ENCODE measurements at places on chromosomes 5 and 9.

DNA sequence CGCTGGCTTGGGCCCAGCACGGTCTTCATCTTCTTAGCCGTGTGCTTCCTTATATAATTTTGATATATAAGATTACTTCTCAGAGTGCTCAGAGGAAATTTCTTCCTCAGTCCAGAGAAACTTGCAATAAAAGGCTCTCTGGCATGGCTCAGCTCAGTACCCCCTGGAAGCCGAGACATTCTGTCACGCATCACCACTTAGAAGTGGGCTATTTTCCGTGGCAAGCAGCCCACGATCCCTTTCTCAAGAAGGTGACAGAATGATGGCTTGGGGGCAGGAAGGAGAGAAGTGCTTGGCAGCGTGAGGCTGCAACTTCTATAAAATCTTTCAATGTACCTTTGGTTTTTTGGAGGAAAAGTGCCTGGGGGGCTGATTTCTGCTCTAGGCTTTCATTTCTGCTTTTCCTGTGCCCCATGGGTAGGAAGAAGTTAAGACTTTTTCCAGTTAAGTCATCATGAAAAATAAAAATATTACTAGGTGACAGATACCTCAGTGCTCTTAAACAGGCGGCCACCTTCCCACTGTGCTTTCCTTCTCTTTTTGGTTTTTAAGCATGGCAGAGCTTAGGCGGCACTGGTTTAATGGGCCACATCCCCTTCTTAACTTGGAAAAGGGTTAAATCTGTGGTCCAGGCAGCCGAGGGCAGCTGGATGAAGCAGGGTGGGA, 104.6 kb downstream of the MVB12B start:
- no peak for DNase-seq

- no peak for DNase-seq
Observed at GRCh38 chr9:79201636-79202035, 370.1 kb upstream of the TLE4 start.

- DNase-seq: no peak
Observed at GRCh38 chr9:108640230-108640629, 215.6 kb downstream of the ACTL7B start.

- DNase-seq: no peak
Observed at GRCh38 chr9:104838958-104839357, 75.0 kb downstream of the NIPSNAP3B start.

DNA sequence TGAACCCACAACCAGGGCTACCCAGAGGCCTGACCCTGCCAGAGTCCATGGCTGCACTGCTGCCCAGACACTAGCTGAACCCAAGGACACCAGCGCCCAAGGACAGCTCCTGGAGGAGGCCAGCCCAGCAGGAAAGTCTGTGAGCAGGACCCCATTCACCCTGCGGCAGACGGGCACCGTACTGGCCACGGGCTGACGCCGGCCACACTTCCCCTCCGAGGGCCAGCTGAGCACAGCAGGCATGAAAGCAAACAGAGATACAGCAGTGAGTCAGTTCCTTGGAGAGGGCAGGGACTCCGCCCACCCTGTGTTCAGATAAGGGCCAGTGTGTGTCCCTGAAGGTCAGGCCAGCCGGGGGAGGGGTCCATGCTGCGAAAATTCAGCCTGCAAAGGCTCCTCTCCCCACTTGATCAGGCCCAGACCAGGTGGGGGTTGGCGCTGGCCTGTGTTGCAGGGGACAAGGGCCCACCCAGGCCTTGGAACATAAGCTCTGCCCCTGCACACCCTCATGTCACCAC, 3.2 kb downstream of the RNF208 start:
- DNase-seq: no peak

- no peak for DNase-seq
Observed at GRCh38 chr5:861442-862366, 10.9 kb upstream of the ZDHHC11 start.

DNA sequence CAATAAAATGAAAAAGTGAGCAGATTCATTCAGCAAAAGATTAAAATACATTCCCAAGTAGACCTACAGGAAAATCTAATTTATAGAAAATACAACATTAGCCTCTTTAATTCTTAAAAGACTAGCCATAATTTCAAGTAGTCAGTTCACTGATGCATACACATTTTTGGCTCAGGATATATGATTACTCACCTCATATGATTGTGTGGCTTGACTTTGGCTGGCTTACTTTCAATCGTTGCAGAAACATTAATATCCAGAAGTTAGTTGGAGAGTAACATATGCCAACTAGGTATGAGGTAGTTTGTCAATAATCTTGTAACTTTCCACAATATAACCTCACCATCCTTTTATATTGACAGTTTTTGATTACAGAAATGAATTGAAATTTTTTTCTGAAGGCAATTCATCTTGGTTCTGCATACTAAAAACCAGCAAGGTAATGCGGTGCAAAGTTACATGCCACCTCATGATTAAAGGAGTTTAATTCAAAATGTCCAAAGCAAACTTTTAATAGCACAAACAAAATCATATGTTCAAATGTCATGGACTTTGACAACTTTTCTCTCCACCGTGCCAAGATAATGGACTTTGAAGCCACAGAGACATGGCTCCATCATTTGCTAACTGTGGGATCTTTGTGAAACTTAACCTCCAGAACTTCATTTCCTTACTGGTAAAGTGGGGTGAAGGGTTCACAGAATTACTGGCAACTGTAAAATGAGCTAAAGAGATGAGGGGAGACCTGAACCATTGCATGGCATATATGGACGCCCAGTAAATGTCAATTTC, 76.6 kb upstream of the PAM start:
- DNase-seq: peak; percentile 17

GRCh38 chr9:83032065-83032625, 30.8 kb downstream of the RASEF start:
- DNase-seq: no peak

GRCh38 chr5:51889703-51890102, 506.5 kb downstream of the ISL1 start:
- no peak for DNase-seq

- no peak for DNase-seq
Observed at GRCh38 chr9:7976167-7976755, 176.7 kb upstream of the DMAC1 start.
